ENCODE measurements at places on chromosomes 11 and 22.

DNA sequence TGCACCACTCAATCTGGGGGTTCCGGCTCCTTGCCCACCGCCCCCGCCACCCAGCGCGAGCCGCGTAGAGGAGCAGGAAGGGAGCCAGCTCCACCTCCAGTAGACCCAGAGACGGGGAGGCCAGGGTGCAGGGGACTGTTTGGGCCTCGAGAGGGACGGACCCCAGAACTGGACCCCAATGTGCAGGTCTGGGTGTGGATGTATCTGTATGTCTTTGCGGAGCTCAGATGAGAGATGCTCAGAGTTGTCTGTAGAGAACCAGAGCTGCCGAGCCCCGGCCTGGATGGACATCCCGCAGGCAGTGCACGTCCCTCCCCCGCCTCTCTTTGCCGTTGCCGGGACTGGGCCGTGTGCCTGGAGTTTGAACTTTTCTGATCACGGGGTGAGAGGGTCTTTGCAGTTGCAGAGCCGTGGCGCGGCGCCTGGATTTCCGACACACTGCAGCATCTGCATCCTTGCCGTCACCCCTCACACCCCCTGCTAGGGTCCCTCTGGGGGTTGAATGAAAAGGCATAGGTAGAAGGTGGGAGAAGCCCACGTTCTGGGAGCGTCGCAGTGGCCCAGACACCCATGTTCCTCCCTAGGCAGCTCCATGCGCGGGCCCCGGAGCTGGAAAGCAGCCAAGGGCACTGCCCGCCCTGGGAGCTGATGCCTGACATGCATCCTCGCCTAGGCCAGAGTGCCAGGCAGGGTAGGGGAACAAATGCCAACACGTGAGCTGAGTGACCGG is 105.2 kb downstream of the KCNQ1 start:
- DNase-seq = no peak

DNA sequence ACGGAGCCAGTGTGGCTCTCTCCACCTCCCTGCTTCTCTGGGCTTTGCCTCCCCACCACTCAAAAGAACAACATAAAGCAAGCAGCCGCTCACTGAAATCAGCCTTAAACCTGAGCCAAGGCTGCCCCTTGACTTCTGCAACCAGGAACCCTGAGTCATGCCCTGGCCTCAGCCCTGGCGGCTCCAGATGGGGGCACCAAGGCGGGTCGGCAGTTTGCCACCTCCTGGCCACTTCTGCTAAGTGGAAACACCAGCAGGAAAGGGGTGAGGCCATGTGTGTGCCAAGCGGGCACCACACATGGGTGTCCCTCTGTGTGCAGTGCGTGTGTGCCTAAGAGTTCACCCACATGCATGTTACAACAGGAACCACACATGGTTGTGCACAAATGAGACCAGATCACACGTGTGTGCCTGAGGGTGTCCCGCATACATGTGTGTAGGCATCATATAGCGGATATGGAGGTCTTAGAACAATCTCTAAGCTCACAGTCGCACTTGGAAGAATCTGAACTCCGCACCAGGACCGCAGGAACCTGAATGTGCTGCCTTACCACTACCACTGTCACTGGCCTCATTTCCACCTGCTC is 221.2 kb downstream of the MN1 start:
- DNase-seq = no peak

- no peak for DNase-seq
These were observed 138.9 kb downstream of the SPON1 start for GRCh38 chr11:14101388-14101787.

DNA sequence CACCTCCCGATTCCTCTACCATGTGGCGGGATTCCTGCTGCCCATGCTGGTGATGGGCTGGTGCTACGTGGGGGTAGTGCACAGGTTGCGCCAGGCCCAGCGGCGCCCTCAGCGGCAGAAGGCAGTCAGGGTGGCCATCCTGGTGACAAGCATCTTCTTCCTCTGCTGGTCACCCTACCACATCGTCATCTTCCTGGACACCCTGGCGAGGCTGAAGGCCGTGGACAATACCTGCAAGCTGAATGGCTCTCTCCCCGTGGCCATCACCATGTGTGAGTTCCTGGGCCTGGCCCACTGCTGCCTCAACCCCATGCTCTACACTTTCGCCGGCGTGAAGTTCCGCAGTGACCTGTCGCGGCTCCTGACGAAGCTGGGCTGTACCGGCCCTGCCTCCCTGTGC is 10.5 kb downstream of the CXCR5 start:
- no peak for DNase-seq

DNA sequence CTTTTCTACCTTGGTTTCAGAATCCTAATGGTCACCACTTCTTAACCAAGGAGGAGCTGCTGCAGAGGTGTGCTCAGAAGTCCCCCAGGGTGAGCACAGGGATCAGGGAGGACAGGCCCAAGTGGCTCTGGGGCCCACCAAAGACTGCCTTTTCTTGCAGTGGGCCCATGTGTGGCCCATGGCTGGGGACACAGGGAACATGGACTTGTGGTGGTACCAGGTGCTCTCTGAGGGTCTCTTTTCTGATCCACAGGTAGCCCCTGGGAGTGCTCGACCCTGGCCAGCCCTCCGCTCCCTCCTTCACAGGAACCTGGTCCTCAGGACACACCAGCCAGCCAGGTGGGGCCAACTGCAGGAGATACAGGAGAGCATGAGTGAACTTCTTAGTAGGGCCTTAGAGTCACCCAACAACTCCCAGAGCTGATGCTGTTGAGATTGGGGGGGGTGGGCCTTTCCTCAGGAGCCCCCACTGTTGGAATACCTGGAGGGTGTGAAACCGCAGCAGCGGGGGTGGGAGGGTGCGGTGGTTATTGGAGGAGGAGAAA is 2.0 kb downstream of the MUS81 start:
- DNase-seq = no peak

GRCh38 chr11:76152086-76152681 is 54.1 kb downstream of the WNT11 start:
- peak; percentile 83 for DNase-seq

GRCh38 chr11:112837162-112837826 is 123.9 kb upstream of the NCAM1 start:
- DNase-seq = no peak

DNA sequence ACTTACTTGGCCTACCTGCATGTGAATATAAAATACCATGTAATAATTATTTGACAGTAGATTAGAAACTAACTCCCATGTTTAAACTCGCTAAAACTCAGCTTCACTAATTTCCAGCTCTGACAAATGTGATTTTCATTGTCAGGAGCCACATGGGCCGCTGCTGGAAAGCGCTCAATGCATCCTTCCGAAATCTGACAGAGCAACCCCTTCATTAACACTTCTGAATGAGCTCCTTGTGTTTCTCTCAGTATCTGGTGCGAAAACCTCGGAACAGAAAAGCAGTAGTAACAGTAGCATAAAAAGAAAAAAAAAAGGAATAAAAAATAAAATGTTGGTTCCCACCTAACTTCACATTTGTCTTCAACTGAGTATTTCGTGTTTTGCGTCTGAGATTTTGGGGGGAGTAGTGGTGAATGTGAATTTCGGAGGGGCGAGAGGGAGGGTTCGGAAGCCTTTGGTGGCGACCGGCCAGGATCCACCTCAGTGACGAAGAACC is 710 bp downstream of the MTCH2 start:
- DNase-seq = no peak

- no peak for DNase-seq
These were observed 98.7 kb downstream of the IGLL1 start for GRCh38 chr22:23481369-23481768.

- DNase-seq = no peak
These were observed 370 bp upstream of the A4GALT start for GRCh38 chr22:42721045-42721434.

DNA sequence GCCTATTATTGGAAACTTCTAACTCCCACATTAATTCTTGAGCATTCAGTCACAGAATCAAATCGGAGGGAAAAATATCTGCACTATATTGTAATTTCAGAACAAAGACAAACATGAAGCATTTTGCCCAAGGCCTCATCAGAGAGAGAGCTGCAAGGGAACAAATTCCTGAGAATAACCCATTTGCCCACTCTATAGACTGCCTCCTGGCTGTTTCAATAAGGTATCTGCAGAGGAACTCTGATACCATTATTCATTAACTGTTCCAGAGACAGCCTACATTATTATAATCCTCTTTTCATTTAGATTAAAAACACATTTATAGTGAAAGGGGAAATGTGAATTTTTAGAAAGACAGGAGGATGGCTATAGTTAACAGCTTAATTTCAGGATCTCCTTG is 663.9 kb downstream of the DLG2 start:
- no peak for DNase-seq

DNA sequence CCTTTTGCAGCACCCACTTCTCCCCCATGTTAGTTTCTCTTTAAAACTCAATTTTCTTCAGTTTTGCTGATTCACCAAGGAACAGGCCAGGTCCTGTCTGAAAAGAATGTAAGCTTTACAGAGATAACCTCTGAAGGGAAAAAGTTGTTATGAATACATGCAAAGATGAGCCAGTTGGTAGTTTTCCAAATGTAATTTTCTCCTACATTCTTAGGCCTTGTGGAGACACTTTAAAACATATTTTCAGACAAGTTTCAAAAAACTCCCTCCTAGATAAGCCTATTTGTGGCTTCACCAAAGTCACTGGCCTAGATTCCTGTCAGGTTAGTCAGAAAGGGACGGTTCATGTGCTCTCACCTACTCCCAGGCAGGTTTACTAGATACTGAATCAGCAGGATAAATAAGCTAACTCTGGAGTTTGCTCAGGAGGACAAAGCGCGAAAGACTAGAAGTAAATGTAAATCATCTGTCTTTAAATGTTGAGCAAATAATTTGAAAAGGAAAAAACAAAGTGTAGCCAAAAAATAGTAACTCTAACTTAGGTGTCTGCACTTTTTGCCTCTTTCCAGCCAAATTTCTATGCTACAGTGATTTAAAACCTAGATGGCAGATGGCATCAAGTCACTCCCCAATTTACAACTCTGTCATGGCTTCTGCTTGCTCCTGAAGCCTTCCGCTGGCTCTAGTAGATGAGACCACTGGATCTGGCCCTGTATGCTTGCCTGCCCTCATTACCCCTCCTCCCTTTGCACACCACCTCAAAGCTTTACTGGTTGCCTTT is 4.9 kb upstream of the ATP6V1E1 start:
- no peak for DNase-seq

DNA sequence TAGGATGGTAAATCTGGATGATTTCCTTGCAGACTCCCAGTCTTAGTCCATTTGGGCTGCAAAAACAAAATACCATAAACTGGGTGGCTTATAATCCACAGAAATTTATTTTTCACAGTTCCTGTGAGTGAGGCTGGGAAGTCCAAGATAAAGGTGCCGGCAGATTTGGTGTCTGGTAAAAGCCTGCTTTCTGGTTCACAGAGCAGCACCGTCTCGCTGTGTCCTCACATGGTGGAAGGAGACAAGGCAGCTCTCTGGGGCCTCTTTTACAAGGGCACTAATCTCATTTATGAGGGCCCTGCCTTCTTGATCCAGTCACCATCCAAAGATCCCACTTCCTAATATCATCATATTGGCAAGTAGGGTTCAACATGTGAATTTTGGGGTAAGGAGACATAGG is 8.9 kb downstream of the USP47 start:
- DNase-seq = no peak

GRCh38 chr11:27462543-27462942 is 10.0 kb downstream of the LGR4 start:
- DNase-seq = no peak

- no peak for DNase-seq
These were observed 162.5 kb downstream of the ETS1 start for GRCh38 chr11:128424851-128425285.

- no peak for DNase-seq
These were observed 54.6 kb upstream of the ASPHD2 start for GRCh38 chr22:26374391-26375026.

- DNase-seq = peak; percentile 15
These were observed 34.5 kb upstream of the ANO3 start for GRCh38 chr11:26297189-26297975.

DNA sequence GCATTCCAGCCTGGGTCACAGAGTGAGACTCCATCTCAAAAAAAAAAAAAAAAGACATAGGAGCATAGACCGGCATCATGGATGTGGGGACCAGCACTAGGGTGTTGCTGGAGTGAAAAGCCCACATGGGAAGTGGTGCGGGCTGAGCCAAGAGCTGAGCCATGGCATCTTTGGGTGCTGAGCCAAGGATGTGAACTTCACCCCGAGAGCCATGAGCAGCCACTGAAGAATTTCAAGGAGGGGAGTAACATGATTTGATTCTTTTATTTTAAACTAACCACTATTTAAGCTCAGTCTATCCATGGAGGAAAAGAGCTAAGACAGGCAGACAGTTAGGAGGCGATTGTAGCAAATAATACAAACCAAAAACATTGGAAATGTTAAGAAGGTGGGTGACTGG is 57.4 kb downstream of the AHNAK start:
- DNase-seq = no peak

- DNase-seq = no peak
These were observed 70.2 kb downstream of the DBX1 start for GRCh38 chr11:20089796-20090653.

- no peak for DNase-seq
These were observed 21.2 kb downstream of the LIF start for GRCh38 chr22:30225220-30225927.

- no peak for DNase-seq
These were observed 61.3 kb downstream of the BCL2L13 start for GRCh38 chr22:17699696-17700340.

- DNase-seq = no peak
These were observed 26.5 kb downstream of the FGF4 start for GRCh38 chr11:69748637-69749036.

- peak; percentile 37 for DNase-seq
These were observed 15.6 kb upstream of the CYP2R1 start for GRCh38 chr11:14907411-14908213.

- DNase-seq = no peak
These were observed 146.3 kb downstream of the SNX19 start for GRCh38 chr11:130769782-130770535.

DNA sequence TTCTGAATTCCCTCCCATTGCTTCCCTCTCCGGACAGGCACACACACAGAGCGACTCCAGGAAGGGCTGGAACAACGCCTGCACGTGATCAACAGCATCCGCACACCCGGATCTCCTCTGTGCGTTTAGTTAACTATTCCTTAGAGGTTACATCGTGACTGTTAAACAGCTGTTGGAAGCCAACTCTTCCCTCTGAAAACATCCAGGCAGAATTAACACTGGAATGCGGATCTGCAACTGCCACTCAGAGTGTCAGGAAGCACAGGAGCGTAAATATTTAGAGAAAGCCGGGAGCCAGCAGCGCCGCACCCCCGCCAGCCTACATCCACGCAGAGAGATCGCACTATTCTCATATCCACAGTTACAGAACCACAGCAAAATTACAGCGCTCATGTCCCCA is 46.2 kb downstream of the SHANK2 start:
- DNase-seq = no peak
